Stimulated activated CD4-positive, alpha-beta T cell treated with anti-CD3 and anti-CD28 coated beads, Interleukin-12 subunit alpha, Interleukin-12 subunit beta, amount 100 ng/mL, for 48 hours (primary cell): ENCODE measurements at places on chromosomes 3 and 15.
A peak's percentile ranks its signal among the peaks of the same experiment; 100 is the strongest.

DNA sequence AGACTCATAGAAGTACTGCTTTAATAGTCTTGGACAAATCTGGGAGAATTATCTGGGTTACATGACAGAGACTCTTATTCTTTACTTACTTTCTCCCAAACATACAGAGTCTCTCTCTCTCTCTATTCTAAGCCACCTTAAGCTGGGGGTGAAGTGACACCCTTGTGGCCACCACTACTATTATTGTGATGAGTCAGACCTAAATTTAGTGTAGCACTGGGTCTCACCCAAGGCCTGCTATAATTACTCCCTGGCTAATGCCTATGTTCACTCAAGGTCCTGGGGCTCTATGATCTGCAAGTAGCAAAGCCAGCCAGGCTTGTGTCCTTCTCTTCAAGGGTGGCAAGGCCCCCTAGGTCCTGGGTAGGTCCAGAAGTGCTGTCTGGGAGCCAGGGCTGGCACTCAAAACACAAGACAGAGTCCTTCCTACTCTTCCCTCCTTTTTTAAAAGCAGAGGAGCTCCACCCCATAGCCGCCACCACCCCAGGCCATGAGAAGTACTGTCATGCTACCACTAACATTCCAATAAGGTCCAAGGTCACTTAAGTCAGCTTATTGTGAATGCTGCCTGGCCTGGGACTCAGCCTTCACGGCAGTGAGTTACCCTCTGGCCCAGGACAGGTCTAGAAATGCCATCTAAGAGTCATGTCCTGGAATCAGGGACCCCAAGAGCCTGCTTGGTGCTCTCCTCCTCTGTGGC is 183.6 kb downstream of the POLQ start:
- DNase-seq = no peak

GRCh38 chr3:51099794-51100535 is 285.1 kb upstream of the MANF start:
- peak; percentile 12 for DNase-seq

DNA sequence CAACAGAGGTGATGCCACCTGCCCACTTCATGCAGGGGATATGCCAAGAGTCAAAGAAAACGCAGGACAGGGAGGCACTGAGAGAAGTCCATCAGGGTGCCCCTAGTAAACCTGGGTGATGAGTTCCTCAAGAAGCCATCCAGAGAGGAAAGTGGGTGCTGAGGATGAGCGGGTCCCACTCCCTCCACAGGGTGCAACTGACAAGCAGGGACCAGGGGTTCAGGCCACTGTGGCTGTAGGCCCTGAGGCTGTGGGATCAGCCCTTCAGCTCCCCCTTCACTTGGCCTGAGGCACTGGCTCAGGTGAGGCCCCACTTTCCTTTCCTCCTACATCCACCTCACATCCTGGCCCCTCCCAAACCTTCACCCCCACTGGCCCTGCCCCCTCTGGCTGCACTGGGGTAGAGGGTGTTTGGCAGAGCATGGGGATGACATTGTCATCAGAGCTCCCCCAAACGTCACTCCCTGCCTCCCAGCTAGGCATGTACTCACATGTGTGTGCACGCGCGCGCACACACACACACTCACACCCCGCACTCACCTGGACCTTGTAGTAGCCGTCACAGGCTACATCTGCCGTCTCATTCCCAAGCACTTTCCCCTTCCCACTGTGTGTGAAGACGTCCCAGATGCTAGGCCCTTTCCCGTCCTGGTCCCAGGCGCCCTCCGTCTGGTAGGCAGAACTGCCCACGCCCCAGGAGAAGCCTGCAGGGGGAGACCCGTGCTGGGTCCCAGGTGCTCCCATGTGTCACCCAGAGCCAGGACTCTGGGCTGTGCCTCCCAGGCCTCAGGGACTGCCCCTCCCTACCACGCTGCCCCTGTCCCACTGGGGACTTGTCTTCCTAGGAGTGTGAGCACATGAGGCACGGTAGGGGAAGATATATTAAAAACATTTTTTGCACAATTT is 1.4 kb downstream of the LCTL start:
- DNase-seq = no peak

GRCh38 chr3:11564577-11565001 is 79.1 kb downstream of the VGLL4 start:
- DNase-seq = no peak

- no peak for DNase-seq
These were observed 10.5 kb downstream of the PTX3 start for GRCh38 chr3:157447026-157447694.

GRCh38 chr3:55654123-55654760 is 167.1 kb upstream of the WNT5A start:
- DNase-seq = no peak

GRCh38 chr15:91151781-91152563 is 51.9 kb downstream of the SV2B start:
- no peak for DNase-seq

- DNase-seq = no peak
These were observed 99.8 kb upstream of the FGF7 start for GRCh38 chr15:49323207-49323606.

DNA sequence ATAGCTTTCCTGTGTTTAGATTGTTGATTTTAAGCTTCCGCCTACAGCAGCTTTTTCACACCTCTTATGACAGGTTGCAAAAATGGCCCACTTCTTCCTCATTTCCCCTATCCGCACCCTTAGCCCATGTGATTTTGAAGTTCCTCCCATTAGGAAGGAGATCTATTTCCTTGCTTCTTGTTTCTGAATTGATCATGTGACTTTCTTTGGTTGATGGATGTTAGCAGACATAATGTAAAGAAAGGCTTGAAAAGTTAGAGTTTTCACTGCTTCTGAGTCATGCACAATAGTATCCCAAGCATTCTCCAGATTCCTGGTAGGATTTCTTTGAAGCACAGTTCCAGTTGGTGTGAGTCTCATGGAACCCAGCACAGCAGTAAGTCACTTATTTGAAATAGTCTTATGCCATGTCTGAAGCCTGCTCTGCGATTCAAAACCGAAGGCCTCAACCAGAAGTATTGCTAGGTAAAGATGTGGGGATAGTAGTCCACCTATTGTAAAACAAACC is 76.6 kb downstream of the EDEM1 start:
- DNase-seq = no peak

DNA sequence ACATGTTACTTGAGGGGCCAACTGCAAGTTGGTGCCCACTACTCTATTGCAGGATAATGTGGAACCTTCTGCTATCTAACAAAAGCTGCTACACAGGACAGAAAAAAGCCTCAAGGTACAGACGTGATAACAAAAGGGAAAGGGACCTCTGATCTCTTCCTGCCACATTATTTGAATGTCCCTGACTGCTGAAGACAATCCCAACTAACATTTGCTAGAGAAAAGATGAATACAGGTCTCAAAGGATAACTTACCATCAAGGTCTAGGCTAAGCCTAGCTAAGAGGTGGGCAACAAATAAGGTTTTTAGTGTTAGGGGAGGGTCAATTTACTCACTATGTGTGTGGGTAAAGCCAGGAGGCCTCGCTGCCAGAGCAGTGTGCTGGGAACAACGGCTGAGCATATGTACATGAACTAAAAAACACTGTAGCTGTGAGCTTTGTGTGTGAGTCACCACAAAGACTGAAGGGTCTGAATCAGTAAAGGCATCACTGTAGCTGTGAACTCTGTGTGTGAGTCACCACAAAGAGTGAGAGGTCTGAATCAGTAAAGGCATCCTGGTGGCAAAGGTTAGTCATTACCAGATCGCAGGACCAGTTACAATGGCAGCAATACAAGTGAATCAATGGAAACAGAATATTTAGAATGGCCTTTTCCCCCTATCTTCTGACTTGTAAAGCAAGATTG is 111.7 kb downstream of the LMLN start:
- DNase-seq = peak; percentile 36

GRCh38 chr3:29317659-29318173 is 36.8 kb downstream of the RBMS3 start:
- DNase-seq = no peak

DNA sequence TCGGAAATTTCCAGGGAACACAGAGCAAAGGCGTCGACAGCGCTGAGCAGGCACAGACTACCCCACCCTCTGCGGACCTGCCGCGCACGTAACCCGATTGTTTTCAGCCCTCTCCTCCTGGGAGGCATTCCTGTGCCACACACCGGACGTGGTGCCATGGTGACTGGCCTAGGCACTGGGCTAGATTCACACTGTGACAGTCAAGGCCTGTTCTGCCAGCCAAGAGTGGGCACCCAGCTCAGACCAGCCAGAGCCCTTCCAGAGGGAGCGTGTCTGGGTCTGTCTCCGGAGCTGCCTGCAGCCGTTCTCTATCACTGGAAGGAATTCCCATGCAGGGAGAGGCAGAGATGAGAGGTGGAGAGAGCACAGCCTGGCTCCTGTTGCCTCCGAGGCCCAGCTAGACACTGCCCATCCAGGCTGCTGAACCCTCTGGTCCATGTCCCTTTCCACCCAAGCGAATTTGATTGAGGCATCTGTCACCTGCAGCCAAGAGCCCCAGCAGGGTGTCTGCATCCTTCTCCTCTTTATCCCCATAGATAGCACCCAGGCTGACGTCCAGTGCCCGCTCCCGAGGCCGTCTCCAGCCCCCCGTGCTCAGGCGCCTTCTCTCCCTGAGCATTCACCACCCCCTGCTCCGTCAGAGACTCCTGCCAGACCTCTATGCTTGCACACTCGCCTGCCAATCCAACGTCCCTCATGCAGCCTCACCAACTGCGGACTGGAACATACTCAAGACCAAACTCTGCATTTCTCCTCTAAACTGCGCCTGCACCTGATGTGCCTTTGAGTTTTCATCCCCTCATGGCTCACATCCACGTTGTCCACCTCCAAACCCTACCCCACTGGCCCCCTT is 267.5 kb downstream of the OCA2 start:
- DNase-seq = no peak

- no peak for DNase-seq
These were observed 29.7 kb downstream of the ZBBX start for GRCh38 chr3:167350245-167350862.

DNA sequence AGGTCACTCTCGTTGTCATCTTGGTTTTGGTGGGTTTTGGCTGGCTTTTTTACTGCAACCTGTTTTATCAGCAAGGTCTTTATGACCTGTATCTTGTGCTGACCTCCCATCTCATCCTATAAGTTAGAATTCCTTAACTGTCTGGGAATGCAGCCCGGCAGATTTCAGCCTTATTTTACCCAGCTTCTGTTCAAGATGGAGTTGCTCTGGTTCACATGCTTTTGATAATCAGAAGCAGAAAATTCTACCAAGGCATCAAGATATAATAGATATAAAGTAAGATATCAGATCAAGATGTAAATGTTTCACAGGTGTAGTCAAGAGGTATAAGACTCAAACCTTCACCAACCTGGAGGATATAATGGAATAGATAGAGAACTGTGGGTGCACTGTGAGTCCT is 16.0 kb downstream of the GPR176 start:
- no peak for DNase-seq

DNA sequence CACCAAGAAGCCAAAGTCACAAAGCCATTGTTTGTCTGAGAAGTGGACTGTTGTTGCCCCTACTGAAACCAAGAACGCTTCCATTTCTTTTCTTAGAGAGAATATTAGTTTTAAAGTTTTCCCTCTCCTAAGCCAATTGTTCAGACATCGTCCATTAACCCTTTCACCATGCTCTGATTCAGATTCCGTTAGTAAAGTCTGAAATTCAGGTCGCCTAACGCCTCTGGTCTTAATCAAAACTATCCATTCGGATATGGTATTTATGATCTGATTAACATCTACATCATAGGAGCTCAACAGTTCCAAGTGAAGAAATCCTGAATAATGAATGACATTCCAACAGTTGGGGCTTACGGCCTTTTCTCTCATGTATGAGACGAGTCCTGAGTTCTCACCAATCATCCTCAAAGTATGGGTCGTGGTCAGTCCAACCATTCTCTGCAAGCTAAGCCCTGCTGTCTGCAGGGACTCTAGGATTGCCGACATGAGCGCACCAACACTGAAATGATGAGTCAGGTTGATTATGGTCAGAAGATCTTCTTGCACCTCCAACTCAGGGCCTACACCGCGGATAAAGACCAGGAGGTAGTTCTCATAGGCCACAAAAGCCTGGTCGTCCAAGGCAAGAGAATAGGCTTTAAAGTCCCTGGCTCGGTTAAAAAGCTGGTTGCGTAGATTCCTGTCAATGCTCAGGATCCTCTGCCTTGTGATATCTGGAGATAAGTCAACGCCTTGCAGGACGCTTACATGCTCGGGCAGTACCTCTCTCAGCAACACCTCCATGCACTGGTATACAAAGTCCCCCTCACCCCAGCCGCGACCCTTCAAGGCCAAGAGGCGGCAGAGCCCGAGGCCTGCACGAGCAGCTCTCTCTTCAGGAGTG is 767 bp downstream of the EPM2AIP1 start:
- DNase-seq = peak; percentile 18

GRCh38 chr3:31763731-31764130 is 217.3 kb downstream of the OSBPL10 start:
- no peak for DNase-seq

GRCh38 chr3:11616551-11616950 is 27.2 kb downstream of the VGLL4 start:
- no peak for DNase-seq

GRCh38 chr3:184687363-184688015 is 24.4 kb downstream of the MAGEF1 start:
- DNase-seq = no peak

- DNase-seq = no peak
These were observed 3.9 kb downstream of the XIRP1 start for GRCh38 chr3:39188271-39189149.
